Activated T-cell treated with anti-CD3 and anti-CD28 coated beads, Interleukin-2, amount 50 U/mL, for 48 hours (primary cell): ENCODE measurements at places on chromosomes 16 and 17.

DNA sequence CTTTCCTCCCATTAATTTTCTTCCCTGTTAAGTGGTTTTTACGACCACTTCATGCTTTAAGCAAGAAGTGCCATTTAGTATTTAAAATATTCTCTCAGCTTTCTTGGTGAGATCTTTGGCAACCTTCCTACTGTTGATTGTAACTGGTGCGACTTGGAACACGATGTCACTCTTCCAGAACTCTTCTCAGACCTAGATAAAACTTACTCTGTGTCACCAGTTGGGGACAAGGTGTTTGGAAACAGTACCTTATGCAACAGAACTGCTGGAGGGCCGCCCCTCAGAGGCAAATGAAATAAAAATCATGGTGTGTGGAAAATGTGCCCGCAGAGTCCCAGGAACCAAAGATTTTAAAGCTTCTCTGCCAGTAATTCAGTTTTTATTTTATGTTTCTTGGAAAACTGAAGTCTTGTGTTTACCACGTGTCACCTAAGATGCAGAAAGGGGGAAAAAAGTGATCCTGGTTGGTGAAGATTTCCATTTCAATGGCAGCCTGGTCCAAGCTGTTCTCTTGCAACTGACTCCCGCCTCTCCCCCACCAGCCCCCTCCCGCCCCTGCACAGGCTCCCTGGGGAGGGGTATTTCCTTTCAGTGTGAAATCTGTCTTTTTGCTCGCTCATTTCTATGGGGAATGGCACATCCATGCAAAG lies 7.2 kb upstream of the HSD11B2 start:
- no peak for DNase-seq

GRCh38 chr17:77414811-77415400 lies 274.1 kb downstream of the SEC14L1 start:
- no peak for DNase-seq

DNA sequence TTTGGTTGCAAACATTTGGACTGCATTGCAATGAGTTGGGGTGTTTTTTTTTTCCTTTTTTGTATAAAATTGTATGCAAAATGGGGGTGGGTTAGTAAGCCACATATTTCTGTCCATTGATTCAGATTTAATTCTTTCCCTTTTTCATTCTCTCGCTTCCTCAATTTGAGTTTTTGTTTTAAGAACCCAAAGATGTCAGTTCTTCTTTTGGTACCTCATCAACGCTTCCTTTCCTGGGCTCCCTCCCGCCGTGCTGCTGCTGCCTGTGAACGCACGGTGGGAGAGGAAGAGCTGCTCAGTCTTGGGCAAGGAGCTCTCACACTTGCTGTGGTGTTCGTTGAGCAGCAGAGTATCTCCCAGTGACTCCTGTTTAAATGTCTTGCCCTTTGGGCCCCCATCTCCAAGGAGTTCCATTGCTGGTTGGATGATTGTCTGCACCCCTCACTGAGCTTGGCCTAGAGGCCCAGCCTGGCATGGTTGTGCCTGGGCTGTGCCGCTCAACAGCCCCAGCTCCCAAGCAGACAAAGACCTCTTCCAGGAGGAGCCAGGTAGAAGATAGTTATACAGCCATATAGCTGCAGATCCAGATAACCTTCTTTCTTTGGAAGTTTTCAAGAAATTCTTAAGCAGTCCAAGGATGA lies 13.6 kb downstream of the UBFD1 start:
- DNase-seq = no peak

GRCh38 chr16:25109643-25110042 lies 1.9 kb upstream of the LCMT1 start:
- DNase-seq = no peak

DNA sequence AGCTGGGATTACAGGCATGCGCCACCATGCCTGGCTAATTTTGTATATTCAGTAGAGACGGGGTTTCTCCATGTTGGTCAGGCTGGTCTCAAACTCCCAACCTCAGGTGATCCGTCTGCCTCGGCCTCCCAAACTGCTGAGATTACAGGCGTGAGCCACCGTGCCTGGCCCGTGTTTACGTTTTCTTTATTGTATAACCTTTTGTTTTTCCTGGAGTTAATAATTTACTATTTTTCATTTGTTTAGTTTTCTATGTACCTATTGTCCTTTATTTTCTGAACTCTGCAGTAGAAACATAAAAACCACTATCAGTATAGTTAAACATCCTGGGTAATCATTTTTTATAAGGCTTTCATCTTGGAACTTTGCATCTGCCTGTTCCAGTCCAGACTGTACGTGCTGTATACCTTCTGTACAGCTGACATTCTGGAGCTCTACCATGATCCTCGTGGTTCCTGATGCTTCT lies 73.6 kb downstream of the PPM1E start:
- DNase-seq = no peak

DNA sequence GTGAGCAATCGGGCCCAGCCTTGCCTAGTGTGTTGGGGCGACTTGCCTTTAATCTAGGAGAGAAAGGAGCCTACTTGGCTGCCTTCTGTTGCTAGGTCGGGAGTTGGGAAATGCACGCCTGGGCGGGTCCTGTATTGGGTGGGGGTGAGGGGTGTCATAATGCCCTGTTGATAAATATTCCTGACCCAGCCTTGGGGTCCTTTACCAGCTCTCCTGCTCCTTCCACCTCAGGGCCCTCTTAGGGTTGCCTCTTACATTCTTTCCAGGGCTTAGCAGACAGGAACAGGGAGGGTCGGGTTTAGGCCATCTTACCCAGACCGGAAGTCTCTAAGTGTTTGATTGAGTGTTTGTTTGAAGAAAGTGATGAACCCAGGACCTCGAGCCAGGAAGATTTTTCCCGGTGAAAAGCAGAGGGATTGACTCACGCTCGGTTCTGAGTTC lies 112.9 kb downstream of the SEC14L1 start:
- no peak for DNase-seq

GRCh38 chr16:73062001-73062616 lies 14.2 kb upstream of the ZFHX3 start:
- DNase-seq = no peak

DNA sequence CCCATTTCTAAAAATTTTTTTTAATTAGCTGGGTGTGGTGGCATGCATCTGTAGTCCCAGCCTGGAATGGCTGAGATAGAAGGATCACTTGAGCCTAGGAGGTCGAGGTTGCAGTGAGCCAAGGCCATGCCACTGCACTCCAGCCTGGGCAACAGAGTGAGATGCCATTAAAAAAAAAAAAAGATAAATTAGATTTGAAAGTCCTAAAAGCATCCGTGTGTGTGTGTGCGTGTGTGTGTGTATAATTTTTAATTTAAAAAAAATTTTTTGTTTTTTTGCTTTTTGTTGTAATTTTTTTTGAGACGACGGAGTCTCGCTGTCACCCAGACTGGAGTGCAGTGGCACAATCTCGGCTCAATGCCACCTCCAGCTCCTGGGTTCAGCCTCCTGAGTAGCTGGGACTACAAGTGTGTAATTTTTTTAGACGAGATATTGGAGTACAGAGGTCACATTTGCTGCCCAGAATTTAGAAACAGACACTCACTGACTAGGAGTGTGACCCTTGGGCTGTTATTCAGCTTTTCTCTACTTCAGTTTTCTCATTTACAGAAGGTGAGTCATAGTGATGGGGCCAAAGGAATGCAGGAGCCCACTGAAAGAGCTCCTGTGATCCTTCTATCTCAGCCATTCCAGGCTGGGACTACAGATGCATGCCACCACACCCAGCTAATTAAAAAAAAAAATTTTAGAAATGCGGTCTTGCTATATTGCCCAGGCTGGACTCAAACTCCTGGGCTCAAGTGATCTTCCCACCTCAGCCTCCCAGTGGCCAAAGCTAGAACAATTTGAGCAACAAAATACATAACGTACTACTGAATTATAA lies 25.5 kb upstream of the TBX4 start:
- DNase-seq = no peak

GRCh38 chr17:41420134-41420533 lies 4.3 kb downstream of the KRT37 start:
- no peak for DNase-seq

GRCh38 chr16:23317266-23317661 lies 15.2 kb downstream of the SCNN1B start:
- DNase-seq = no peak

DNA sequence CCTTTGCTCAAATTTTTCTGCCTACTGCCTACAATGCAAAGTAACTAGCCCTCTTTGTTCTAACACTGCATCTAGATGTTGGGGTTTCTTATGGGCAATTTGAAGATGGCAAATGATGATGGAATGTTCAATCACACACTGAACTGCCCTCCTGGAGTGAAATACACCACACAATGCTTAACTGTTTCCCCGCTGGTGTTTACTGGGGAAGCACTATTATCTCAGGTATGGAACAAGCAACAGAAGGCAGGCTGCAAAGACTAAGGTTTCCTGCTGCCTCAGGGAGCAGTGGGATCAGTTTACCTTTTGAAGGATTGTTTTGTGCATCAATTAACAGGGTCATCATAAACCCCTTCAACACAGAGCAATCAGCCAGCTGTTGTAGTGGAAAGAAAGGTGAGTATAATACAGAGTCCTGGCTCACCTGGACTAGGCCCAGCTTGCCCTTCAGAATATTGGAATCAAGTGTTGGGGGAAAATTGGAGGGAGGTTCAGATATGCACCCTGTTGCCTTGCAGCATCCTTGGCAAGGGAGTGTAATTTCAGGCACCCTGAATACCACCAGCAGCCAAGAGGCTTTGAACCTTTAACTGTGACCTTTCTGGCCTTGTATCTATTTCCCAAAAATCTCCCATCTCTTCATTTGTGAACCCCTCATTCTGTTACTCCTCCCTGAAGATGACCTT lies 105.4 kb upstream of the CDH11 start:
- no peak for DNase-seq

DNA sequence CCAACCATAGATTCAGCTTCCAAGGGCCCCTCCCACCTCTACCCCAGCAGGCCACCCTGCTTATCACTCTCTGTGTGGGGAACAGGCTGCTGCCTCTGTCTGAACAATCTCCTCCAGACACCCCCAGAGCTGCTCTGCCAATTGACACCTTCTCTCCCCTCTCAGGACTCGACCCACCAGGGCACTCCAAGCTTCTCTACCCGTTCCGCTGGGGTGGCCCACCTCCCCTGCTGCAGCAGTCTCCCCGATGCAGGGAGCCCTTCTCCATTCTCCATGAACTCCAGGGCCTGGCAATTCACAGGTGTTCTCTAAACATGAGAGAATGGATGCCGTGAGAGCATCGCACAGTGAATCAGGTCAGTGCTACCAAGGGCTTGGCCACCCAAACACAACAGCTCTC lies 28.3 kb upstream of the FAAP100 start:
- no peak for DNase-seq

- DNase-seq = no peak
Measured at GRCh38 chr17:50608700-50609379, 25.8 kb upstream of the ABCC3 start.

GRCh38 chr16:24062270-24062817 lies 193.8 kb upstream of the CACNG3 start:
- no peak for DNase-seq
